ENCODE measurements at places on chromosomes 1 and 21.

DNA sequence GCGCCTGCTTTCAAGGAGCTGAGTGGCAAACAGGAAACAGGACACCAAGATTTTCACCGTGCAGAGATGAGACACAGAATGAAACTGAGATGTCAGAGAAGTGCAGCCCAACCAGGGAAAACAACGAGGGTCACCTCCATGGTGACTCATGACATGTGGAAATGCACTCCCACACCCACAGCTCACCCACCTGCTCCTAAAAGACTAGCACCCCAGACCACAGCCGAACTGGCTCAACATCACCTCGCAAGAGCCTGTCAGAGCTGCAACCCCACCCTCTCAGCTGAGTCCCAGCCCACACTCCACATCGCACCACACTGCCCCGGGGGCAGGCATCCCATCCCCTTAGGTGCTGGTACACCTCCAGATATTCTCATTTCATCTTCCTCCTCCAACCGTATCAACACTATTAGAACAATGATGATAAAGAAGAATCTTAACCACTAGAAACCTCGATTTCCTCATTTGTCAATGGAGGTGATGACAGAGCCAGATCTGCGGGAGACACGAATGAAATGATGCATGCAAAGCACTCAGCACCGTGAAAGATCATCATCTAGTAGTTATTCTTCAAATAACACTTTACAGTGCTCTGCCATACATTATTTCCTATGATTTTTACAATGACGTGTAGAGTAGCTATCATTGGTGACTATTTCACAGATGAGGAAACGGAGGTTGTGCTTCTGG, 103.2 kb downstream of the DMRTB1 start:
- no peak for DNase-seq

DNA sequence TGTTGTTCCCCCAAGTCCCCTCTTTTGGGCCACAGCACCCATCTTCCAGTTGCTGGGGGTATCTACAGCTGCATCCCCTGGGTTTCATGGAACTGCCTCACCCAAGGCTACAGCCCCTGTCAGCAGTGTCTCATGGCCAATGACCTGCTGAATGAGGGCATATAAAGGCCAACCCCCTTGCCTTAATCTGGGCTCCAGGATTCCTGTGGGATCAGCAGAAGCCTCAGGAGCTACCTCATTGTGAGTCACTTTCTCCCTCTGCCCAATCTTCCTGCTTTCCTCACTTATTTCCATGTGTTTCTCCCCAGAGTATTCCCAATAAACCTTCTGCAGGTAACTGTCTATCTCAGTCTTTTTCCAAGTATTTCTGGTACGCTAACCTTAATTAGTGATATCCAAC, 37.3 kb upstream of the SYT14 start:
- DNase-seq: no peak

DNA sequence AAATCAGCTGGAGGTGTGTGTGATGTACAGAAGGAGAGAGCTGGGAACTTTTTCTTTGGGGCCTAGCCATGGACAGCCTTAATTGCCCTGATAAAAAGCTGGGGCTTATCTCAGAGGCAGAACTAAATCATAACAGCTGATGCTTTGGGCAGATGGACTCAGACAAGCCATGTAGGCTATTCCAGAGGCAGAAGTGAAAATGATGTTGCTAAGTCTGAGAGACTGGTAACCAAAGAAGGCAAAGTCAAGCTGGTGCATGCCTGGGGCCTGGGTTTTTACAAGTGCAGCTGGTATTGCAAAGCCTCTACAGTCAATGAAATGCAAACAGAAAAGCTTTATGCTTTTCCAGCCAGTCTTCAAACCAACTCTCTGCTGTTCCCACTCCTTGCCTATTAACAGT, 39.0 kb upstream of the LMX1A start:
- no peak for DNase-seq

- no peak for DNase-seq
Observed at GRCh38 chr1:91583326-91583755, 82.7 kb downstream of the CDC7 start.

GRCh38 chr1:61125263-61125662, 42.9 kb downstream of the NFIA start:
- no peak for DNase-seq

DNA sequence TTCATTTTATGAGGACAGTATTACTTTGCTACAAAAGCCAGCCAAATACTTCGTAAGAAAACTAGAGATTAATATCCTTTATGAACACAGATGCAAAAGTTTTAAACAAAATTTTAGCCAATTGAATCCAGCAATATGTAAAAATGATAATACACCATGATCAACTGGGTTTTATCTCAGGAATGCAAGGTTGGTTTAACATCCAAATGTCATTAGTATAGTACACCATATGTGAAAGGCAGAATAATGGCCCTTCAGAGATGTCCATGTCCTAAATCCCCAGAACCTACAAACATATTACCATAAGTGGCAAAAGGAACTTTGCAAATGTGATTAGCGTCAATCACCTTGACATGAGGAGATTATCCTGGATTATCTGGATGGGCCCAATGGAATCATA, 16.7 kb upstream of the KCNJ6 start:
- no peak for DNase-seq

- peak; percentile 48 for DNase-seq
Observed at GRCh38 chr1:107135463-107135862, 5.4 kb upstream of the NTNG1 start.

DNA sequence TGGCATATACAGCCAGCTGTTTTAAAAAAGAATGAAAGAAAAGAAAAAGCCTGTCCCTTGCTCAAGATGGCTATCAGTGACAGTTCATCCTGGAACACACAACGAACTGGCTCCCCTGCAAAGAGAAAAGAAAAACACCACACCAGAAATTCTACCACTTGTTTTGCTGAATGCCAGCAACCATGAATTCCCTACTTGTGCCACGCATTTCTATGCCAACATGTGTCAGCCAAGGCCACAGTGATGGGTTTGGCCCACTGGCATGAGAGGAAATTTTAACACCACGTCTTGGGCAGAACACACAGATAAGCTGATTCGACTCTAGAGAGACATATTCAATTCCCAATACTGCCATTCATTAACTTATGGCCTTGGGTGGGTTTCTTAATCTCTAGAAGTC, 64.0 kb downstream of the CAPZB start:
- DNase-seq: no peak

DNA sequence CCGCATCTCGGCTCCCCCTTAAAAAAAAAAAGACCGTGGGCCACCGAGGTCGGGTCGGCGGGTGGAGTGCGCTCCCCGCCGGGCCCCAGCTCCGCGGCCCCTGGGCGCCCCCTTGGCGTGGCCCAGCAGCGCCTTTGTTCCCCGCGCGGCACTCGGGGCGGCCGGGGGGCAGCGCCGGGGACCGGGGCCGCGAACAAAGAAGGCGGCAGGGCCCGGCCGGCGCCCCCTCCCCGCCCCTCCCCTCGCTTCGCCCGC, 571 bp downstream of the MARCKSL1 start:
- DNase-seq: no peak

GRCh38 chr1:117838911-117839310, 90.5 kb downstream of the GDAP2 start:
- DNase-seq: no peak

DNA sequence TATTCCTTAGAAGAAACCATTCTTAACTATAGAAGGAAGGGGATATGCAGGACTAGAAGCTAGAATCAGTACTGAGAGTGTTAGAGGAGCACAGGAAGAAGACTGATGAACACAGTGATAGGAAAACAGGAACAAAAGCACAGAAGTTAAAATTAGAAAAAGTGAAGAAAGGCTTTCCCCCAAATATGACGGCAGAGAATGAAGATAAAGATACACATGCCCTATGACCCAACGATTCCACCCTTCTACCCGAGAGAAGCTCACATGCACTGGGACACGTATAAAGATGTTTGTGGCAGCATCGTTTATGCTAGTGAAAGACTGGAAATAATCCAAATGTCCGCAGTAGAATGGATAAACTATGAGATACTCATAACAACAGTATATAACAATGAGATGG, 74.2 kb downstream of the DTL start:
- no peak for DNase-seq

DNA sequence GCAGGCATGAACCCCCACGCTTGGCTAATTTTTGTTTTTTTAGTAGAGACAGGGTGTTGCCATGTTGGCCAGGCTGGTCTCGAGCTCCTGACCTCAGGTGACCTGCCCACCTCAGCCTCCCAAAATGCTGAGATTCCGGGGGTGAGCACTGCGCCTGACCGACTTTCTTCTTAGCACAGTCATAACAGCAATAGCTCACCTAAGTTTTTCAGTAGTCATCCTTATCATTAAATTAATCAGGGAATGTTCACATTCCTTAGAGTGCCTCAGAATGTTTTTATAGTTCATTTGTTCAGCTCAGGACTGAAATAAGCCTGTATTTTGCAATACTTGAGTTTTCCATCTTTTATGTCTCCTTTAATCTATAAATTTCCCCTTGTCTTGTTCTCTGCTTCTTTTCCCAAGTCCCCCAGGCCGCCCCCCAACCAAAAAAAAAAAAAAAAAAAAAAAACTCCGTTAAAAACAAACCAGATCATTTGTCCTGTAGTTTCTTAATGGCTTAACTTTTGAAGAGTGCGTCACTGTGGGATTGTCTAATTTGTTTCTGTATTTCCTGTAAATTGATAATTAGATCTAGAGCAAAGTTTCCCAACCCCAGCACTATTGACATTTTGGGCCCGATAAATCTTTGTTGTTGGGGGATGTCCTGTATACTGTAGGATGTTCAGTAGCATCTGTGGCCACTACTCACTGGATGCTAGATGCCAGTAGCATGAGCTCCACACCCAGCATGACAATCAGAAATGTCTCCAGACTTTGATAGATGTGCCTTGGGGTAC, 120.7 kb downstream of the ITSN1 start:
- DNase-seq: no peak

DNA sequence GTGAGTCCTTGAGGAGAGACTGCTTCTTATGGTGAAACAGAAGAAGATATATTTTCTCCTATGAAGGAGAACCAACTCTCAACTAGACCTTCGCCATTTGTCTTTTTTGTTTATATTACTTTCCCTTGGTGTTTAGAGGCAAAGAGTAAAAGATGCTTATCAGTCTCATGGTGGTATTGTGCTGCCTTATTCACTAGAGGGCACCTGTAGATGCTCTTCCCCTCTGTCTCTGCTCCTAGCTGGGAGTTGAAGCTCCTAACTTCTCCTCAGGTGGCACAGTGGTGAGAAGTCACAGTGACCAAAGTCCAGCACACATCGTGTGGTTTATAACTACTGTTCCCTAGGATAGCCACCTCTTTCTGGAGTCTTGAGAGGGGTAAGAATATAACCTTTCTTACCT, 1359.6 kb downstream of the PLA2G4A start:
- no peak for DNase-seq

DNA sequence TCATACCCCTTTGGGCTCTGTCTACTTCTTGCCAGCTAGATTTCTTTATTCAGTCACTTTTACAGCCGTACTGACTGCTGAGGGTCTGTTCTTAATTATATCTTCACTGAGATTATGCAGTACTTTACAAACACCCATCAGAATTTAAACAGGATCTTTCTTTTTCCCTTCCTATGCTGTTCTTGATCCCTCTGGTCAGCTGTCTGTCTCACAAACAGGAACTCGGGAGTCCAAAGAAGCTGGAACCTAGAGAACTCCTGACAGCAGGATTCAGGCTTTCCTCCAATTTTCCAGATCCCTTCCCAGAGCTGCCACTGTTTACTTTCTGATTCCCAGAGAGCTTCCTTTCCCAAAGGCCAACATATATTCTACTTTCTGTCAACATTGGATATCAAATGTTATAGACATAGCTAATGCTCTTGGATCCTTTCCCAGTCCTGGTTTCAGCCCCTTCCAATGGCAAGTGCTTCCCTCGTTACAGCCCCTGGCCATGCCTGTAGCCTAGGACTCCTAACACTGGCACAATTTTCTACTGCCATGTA, 59.5 kb downstream of the ATP2B4 start:
- no peak for DNase-seq

- DNase-seq: no peak
Observed at GRCh38 chr1:232822530-232822929, 17.3 kb downstream of the MAP10 start.

All from H9 (cell line).